ENCODE measurements at places on chromosomes 16 and 17.
A peak's percentile ranks its signal among the peaks of the same experiment; 100 is the strongest.

DNA sequence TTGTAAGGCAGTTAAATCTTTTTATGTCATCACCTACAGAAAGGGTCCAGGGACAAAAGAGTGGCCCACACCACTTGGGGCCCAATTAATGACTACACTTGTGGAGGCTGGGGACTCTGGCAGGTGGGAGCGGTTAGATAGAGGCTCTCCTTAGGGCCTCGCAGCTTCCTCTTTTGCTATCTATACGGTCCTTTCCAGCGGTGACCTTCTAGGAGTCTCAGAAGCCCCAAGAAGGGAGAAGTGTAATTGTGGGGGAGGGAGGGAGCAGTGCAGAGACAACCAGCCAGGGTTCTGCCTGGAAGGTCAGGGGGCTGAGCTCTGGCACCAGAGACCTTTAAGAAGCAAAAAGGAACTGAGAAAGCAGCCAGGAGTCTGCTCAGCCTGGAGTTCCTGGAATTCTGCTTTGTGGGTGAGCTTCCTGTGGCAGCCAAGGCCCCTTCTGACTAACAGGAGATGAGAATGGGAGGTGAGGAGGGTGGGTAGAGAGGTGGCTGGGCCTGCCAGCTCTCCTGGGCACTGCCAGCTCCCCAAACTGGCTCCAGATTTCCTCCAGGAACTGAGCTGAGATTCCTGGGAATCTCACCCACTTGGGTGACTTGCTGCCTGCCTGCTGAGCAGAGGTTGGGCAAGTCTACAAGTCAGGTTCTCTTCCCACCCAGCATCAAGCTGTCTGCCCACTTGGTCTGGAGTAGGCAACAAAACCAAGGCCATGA is 16.3 kb upstream of the MAP3K14 start:
- ATAC-seq, result no peak

- no peak for ATAC-seq
Observed at GRCh38 chr16:74226338-74226954, 70.2 kb upstream of the PSMD7 start.

- ATAC-seq, result no peak
Observed at GRCh38 chr17:319266-319665, 33.3 kb downstream of the RPH3AL start.

DNA sequence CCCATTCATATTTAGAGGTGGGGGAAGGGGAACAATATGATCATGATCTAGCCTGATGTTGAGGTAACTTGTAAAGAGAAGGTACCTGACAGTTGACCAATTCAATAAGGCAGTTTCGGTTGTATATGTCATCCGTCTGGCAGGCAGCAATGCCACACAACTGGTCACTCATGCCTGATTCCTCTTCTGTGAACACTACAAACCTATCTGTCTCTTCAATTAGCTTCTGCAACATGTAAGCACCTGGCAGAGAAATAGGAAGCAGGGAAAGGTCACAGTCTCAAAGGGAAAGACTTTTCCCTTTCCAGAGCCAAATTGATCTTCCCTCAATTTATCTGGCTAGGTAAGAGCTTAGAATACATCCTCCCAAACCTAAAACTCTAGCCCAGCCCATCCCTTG is 10.2 kb upstream of the RSKR start:
- ATAC-seq, result no peak

DNA sequence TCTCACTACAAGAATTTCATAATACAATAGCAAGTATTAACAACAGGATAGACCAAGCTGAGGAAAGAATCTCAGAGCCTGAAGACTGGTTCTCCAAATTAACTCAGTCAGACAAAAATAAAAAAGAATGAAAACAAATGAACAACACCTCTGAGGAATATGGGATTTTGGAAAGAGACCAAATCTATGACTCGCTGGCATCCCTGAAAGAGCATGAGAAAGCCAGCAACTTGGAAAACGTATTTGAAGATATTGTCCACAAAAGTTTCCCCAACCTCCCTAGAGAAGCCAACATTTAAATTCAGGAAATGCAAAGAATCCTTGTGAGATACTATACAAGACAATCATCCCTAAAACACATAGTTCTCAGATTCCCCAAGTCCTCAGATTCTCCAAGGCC is 20.9 kb downstream of the NLRP1 start:
- no peak for ATAC-seq

DNA sequence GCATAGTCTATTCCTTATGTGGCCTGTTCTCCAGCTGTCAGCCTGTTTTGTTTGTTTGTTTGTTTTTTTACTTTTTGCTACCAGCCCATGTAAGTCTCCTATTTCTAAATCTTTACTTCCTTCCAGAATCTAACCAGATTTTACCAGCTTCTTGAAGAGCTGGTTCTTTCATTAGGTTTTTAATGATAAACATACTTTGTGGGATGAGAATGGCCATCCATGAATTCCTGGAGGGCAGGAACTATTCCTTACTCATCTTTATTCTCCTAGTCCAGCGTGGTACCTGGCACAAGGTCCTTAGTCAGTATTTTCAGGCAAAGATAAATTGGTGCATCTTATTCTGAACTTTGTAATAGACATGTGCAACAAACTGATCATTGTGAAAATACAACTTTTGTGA is 17.3 kb downstream of the RSPRY1 start:
- ATAC-seq, result no peak

GRCh38 chr17:32502710-32503109 is 15.9 kb downstream of the CDK5R1 start:
- no peak for ATAC-seq

- ATAC-seq, result peak; percentile 95
Observed at GRCh38 chr17:8288336-8289102, at the start of gene RANGRF. Gene RANGRF, plus strand, starts transcription at chr17:8288670. Its CDS starts 119 bp downstream, at chr17:8288789.

DNA sequence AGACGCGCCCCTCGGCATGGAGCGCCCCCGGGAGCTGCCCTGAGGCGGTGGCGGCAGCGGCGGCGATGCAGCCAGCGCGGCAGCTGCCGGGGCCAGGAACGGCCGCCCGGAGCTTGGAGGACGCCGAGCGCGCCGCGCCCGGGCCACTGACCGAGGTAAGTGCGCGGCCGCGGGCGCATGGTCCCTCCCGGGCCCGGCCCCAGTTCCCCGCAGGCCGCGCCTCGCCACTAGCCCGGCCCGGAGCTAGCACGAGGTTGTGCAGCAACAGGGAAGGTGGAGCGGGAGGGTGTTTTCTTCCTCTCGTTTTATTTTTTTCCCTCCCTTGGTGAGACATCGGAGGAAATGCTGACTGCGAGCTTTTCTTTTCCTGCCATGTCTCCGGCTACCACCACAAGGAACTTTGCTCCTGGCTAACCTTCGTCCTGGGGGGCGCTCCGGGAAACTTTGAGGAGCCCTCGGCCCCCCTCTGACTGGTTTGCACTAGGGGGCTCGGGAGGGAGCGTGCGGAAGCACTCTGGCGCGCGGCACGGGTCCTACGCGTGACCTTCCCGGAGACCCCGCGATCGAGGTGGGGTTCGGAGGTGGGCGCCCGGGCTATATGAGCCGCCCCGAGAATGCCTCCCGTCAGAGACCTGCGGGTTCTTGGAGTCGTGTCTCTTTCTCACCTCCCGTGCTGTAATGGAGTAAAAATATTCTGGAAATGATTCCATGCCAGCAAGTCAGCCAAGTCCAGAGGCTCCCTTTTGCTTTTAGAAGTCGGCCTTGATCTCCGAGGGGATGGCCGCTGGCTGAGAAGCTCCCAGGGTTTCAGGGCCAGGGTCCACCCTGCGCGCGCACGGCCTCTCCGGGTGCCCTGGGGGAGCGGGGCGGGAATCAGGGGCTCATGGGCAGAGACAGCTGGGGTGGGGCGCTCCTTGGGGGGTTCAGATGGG is 868 bp downstream of the KCNJ12 start:
- ATAC-seq, result peak; percentile 47

DNA sequence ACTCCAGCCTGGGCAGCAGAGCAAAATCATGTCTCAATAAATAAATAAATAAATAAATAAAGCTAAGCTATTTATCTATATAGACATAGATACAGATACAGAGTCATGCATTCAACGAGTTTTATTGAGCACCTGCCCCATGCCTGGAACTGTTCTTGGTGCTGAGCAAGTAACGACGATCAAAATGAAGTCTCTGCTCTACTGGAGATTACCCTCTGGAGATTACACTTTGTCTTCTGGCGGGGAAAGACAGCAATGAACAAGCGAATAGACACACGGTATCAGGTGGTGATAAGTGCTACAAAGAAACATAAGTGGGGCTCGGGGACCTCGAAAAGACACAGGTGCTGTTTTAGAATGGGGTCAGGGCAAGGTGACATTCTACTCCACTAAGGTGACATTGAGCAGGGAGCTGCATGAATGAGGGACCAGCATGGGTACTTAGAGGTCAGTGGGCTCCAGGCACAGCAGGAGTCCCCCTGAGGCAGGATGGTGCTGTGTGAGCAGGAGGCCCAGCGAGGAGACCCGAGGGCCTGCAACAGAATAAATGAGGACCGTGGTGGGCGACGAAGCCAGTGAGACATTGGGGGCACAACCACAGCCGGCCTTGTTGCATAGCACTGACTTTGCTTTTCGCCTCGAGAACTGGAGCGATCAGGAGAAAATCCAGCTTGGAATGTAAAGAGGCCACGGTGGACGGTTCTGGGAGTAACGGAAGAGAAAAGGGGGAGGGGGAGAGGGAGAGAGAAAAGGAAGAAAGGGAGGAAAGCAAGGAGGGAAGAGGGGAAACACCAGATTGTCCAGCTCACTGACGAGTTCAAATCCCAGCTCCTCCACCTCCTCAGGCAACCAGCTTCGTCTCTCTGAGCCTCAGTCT is 42.4 kb upstream of the MEAK7 start:
- no peak for ATAC-seq

DNA sequence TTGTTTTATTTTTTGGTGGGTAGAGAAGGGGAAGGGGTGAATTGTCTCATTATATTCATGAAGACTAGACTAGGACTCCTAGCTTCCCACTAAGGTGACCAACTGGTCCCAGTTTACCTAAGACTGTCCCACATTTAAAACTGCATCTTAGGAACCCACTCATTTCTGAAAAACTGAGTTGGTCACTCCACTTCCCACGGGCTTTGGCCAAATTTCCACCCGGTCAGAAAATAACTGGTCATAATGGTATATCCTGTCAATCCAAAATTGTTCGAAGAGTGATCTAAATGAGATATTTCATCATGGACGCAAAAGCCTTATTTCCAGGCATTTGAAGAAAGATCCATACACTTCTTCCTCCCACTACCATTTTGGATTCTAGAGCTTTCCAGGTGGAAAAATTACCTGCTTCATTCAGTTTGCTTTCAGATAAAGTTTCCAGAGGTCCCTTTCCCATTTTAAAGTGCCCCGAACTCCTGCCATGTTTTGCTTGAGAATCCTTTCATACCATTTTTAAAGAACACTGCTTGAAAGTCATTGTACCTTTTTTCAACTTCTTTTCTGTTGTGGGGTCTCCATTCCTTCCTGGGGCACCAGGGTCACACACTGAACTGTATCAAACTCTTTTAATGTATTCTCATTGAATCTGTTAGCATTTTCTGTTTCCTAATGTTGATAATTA is 21.8 kb upstream of the ZFHX3 start:
- ATAC-seq, result no peak

DNA sequence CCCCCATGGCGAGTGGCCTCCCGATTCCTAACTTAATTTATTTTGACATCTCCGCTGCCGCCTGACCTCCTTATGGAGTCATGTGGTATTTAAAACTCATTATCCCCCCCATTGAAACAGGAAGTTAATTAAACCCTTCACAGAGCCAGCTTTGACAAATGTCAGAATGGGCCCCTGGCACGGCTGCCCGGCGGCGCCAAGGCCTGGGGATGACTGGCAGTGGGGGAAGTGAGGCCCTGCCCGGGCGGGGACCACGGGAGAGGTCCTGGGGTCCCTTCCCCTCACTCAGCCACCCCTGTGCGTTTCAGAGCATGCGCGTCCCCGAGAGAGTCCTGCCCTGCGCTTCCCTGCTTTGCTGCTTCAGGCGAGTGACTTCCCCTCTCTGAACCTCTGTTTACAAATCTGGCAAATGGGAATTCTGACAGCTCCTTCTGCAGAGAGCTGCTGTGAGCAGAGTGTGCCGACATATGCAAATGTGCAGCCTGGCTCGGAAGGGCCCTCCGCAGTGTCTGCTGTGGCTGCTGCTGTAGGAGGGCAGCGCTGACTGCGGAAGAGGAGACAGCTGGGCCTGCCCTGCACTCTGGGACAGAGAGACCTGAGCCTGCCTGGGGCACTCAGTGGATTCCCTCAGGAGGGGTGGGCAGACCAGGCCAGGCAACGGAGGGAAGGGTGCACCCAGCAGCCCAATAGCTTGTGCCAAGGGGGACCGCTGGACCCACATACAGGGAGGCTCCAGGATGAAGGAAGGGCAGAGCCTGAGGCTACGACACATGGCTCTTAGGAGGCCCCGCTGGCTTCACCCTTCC is 4.4 kb upstream of the ZFPM1 start:
- ATAC-seq, result no peak

GRCh38 chr16:24670623-24671454 is 58.6 kb upstream of the TNRC6A start:
- ATAC-seq, result peak; percentile 74

DNA sequence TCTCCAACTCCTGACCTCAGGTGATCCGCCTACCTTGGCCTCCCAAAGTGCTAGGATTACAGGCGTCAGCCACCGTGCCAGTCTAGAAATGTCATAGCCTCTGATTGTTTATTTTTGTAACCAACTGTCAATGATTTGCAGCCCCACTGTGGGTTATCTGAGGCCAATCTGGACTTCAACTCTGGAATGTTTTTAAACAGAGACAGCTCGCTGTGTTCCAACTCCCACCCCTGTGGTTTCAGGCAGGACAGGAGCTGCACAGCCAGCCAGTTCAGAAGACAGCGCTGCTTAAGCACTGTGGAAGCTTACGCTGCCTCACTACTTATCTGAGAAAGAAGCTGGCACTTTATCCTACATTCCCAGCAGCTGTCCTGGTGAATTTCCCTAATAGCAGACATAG is 19.5 kb downstream of the MRM3 start:
- ATAC-seq, result no peak

- no peak for ATAC-seq
Observed at GRCh38 chr16:24027466-24027865, 191.7 kb downstream of the PRKCB start.

DNA sequence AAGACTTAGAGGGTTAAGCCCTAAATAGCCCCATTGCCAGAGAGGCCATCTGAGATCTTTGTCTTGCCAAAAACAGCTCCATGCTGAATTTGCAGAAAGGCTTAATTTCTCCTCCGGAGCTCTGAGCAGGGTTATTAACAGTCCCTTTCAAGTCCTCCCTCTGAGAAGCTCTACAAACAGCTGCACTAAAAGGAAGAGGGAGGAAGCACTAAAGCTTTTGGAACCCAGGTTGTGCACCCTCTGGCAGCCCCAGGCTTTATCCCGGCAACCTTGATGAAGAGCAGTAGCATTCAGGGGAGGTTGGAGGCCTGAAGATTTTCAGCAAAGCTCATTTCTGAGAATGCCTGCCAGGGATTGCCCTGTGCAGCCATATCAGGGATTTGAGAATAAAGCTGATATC is 554.7 kb downstream of the RBFOX1 start:
- no peak for ATAC-seq
